Activated T-cell treated with anti-CD3 and anti-CD28 coated beads, Interleukin-2, amount 50 U/mL, for 72 hours (primary cell): ENCODE measurements at places on chromosomes 1 and 21. TPM values are rescaled to one million over a fixed set of nuclear protein-coding genes. Genes with fewer than 3 reads are reported as not detected.

- no peak for DNase-seq
Measured at GRCh38 chr1:37725851-37726613, 33.7 kb downstream of the CDCA8 start.

- DNase-seq, result no peak
Measured at GRCh38 chr1:236904892-236905741, 99.1 kb downstream of the MT1HL1 start.

DNA sequence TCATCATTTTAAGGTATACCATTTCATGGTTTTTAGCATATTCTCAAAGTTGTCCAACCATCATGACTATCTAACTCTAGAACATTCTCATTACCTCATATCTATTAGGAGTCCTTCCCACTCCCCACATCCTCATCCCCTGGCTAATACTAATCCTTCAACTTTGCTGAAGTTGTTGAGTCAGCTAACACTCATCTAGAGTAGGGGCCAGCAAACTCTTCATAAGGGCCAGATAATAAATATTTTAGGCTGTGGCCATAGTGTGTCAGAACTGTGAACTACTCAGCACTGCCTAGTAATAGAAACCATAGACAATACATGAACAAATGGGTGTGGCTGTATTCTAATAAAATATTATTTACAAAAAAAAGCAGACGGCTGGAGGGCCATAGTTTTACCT, 43.0 kb downstream of the TOR3A start:
- DNase-seq, result no peak

DNA sequence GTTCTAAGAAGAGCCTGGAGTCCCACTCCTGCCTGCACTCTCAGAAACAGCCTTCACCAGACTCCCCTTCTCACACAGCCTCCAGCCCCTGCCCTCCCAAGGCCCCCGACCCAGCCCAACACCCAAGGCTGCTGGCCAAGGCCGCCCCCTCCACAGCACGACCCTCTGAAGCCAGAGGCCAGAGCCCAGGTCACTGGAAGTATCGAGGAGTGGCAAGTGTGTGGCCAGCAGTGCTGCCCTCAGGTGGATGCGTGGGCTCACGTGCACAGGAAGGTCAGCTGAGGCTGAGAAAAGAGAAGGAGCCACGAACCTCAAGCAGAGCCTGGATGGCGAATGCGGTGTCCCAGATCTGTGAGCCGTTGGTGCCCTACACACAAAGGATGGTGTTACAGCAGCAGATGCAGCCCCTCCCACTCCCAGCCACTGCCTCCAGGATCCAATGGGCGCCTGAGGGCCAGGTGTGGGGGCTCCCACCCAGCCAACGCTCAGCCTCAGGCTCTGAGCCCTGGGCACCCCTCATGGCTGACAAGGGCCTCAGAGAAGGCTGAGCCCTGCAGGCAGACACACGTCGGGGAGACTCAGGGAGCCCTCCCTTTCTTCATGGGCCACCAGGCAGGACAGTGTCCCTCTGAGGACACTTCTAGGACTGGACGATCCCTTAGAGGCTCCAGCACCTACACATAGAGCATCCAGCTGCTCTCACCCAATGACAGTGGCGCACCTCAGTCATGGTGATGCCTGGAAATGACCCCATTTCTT, 18.0 kb downstream of the LSS start:
- no peak for DNase-seq

GRCh38 chr1:167955915-167956314, 19.0 kb upstream of the MPC2 start:
- DNase-seq, result no peak

GRCh38 chr1:198435056-198435455, 105.4 kb downstream of the ATP6V1G3 start:
- DNase-seq, result no peak

DNA sequence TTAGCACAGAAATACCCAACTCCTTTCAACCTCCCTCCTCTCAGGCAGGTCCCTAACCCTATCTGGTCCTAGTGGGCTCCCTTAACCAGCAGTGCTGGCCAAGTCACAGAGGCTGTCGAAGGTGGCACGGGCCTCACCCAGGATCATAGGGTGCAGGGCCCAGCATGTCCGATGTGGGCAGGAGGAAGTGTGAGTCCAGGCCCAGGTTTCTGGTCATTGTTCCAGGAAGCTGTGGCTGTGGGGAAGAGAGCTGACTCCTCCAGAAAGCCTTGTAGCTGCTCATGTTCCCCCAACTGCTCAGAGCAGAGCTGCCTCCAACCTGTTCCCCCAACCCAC, 2.4 kb downstream of the CCDC17 start:
- no peak for DNase-seq

- peak; percentile 31 for DNase-seq
Measured at GRCh38 chr1:940107-941014, 16.6 kb downstream of the SAMD11 start.

- no peak for DNase-seq
Measured at GRCh38 chr21:36127977-36128376, 6.9 kb upstream of the CBR3 start.

- no peak for DNase-seq
Measured at GRCh38 chr1:173489149-173489600, 12.0 kb downstream of the PRDX6 start.

DNA sequence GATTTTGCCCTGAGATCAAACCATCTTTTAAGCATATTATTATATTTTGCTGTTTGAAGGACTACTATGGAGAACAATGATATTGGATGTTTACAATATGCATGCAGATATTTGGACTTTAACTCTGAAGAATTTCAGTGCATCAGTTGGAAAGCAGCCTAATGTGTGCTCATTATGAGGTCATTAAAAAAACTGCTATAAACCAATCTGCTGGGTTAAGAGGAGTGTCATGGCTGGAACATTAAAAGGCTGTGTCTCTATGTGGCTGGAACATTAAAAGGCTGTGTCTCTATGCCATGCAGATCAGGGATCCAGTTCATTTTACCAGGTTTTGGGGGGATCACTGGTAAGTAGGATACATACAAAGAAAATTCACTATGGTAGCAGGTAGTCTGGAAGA, 77.6 kb downstream of the SPATA46 start:
- DNase-seq, result no peak

- DNase-seq, result no peak
Measured at GRCh38 chr1:226128487-226129075, 58.0 kb downstream of the ACBD3 start.

- DNase-seq, result no peak
Measured at GRCh38 chr1:69167876-69168275, 399.8 kb upstream of the LRRC7 start.

DNA sequence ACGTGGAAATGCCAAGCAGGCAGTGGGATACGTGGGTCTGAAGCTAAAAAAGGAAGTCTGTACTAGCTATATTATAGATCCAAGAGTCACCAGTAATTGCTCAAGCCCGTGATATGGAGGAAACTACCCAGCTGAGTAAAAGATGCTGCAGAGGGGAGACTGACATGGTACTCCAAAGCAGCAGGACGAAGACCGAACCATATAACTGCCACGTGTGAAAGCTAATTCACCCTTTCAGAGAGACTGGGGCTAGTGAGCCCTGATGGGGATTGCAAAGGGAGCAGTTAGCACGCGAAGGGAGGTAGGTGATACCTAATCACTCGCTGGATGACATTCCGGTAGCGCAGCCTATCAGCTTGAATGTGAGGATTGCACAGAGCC, 316 bp downstream of the AP4B1 start:
- no peak for DNase-seq

DNA sequence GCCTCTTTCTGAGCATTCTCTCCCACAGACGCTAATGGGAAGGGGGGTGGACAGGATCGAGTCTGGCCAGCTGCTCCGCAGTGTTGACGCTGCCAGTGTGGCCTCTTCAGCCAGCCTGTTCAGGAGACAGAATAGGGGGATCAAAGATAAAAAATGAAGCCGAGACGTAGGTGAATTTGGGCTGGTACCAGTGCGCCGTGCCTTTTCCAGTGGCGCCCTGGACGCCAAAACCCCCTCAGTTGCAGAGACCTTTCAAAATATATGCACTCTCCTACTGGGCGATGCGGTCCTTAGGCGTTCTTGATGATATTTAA, 1.1 kb downstream of the TTC3 start:
- DNase-seq, result no peak

DNA sequence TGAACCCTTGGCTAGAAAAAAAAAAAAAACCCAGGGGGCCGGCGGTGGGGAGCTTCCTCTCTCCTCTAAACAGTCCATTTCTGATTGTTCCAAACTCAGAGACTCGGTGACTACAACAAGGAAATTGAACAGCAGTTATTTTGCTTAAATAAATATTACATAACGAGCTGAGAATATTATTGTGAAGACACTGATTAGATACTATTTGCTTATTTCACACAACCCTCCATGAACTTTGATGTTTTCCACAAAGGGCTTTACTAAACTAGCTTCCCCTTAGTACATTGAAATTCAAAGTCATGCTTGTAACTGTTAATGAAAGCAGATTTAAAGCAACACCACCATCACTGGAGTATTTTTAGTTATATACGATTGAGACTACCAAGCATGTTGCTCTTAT, at the start of gene CFHR5:
Gene CFHR5 (plus strand): TSS at position 279 of the 400 bp plus-strand sequence. CDS start 109 bp downstream, at position 388.
- no peak for DNase-seq

DNA sequence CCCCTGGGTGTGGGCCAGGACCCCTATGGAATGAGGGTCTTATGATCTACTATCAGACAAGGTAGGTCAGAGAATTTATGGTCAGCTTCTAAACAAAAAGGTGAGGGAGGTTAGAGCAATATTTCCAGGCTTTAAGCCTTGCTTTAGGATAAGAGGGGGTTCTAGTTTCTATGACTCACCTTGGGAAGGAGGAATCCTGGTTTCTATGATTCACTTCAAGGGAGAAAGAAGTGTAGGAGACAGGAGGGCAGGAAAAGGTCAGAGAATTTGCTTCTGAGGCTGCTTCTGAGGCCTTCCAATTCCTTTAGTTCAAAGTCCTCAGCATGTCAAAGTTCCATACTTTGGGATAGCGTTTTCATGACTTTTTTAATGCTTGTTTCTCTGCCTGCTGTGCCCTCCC, 35.2 kb downstream of the RGL1 start:
- no peak for DNase-seq

DNA sequence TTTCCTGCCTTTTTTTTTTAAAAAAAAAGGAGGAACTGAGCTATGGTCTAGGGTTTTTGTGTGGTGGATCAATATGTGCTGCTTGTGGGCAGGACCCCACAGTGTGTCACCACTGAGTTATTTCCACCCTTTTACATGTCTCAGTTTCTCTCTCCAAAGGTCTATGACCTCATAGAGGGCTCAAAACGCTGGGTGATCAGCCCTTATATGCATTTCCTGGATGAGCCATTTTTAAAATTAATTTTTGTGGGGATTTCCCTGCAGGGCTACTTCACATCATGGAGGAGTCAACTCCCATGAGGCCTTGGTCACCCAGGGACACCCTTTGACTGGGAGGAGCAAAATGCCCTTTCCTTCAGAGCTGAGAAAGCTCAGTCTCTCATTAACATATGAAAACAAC, 20.7 kb upstream of the HAO2 start:
- DNase-seq, result peak; percentile 37

GRCh38 chr1:84795966-84796600, 96.9 kb downstream of the LPAR3 start:
- DNase-seq, result no peak

DNA sequence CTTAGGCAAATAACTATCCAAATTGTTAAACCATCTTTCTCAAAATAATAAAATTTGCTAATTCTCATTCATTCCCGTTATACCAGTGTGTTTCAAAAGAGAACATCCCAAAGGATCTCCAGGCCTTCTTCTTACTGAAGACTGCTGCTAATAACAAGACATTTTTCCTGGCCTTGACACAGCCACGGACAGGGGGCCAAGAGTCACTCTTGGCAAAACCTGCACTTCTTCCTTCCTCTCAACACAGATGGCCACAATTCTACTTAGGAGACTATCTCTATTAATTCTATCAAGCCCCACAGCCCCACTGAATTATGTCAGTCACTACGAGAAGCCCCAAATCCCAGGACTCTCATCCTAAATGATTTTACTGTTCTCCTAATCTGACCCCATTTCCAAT, 86.0 kb downstream of the EVI5 start:
- no peak for DNase-seq

- DNase-seq, result no peak
Measured at GRCh38 chr1:4778056-4778455, 123.6 kb downstream of the AJAP1 start.

The CLCA4 gene
- not detected for total RNA-seq

The TP73 gene
- total RNA-seq, result 0.65 TPM

The S100A7A gene
- not detected for total RNA-seq

The OR14K1 gene
- total RNA-seq, result not detected

The GJA4 gene
- 0.44 TPM for total RNA-seq

The PCSK9 gene
- not detected for total RNA-seq

The KRTAP12-2 gene
- total RNA-seq, result not detected

The NES gene
- 0.05 TPM for total RNA-seq

The SPRR2D gene
- not detected for total RNA-seq

The PLEKHA6 gene
- 3.4 TPM for total RNA-seq

The SIM2 gene
- 4.1 TPM for total RNA-seq

The FCRL6 gene
- total RNA-seq, result not detected
